ENCODE measurements at places on chromosomes 4 and X.

DNA sequence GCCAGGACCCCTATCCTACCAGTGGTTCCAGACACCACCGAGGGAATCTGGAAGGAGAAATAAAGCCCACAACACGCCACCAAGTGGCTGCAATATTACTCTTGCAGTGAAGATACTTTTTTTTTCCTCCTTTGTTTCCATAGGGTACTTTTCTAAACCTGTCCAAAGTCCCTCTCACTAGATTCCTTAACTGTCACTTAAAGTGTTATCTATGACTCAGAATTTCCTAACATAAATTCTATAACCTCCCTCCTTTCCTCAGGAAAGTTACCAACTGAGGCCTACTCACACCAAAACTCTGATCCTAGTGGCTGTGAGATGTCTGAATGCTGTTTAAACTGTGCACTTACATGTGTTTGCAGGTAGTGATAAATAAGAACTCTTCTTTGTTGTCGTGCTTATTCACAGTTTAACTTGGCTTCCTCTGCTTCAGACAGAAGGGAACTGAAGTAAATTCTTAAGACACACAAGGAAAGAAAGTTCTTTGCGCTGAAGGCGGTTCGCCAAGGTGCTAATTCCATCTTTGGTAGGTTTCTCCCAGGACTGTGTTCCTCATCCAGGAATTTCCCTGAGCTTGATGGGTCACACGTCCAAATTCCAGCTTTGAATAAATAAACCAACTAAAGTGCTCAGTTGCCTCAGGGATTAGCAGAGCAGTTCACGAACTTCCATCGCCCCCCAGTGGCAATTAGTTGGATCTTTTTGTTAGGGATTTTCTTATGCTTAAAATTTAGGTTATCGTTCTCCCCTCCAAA, 10.7 kb upstream of the HCCS start:
- DNase-seq = no peak

- no peak for DNase-seq
These were observed 959 bp upstream of the REST start for GRCh38 chr4:56906489-56907393.

DNA sequence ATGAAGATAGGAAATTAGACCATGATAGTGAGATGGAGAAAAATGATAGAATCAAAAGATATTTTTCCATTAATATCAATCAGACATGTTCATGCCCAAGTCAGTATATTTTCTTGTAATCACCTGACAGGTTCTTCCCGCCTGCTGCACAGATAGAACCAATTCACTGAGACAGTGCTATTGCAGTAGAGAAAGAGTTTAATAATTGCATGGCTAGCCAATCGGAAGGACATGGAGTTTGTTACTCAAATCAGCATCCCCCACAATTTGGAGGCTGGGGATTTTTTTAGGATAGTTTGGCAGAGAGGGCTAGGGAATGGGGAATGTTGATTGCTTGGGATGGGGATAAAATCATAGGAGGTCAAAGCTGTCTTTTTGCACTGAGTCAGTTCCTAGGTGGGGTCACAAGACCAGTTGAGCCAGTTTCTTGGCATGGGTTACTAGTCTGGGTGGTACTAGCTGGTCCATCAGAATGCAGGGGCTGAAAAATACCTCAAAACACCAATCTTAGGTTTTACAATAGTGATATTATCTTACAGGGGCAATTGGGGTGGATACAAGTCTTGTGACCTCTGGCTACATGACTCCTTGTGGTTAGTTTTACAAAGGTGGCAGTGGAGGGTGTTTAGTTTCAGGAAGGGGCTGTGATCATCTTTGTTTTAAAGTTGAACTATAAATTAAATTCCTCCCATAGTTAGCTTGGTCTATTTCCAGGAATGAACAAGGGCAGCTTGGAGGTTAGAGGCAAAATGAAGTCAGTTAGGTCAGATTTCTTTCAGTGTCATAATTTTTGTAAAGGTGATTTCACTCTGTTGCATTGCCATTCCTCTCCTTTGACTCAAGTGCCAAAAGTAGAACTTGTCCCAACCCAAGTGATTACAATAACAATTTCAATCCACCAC, 100.3 kb upstream of the PDE5A start:
- DNase-seq = no peak

- DNase-seq = no peak
These were observed 91.6 kb upstream of the EFHC2 start for GRCh38 chrX:44435047-44435446.

- peak; percentile 28 for DNase-seq
These were observed 84.0 kb downstream of the NAA11 start for GRCh38 chr4:79241846-79242245.

DNA sequence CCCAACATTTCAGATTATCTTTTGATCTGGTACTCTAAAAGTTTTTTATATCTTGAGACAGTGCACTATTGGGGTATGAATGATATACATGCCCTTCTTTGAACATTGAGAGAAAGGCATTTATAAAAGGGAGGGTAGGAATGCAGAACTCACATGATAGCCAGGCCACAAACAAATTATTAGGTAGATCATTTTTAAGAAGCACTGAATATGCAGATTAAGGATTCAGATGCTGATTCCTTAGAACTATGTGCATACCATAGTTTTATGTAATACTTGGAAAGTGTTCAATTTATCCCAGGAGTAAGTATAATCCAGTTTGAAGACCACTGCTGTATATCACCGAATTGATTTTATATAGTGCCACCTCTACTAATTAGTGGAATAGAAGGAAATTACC, 18.6 kb downstream of the CEP135 start:
- no peak for DNase-seq

DNA sequence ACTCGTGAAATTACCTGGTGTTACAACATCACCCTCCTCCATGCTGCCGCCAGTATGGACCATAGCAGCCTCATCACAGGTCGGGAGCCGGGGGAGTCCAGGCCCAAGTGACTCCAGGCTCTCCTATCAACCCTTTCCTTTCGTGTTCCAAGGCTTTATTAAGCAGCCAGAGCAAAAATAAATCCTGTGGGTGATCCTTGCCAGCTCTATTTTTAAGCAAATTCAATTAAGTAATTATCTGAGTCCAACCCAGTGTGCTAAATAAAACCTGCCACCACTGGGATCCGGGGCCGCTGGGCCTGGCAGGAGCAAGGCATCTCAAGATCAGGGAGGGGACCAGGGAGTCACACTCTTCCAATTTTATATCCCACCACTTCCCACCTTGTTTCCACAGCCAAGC, 80.7 kb upstream of the PRPS1 start:
- no peak for DNase-seq
